NCI-H187 treated with DMSO at 0.1 percent for 48 hours (cell line): ENCODE measurements at places on chromosomes 3 and 15.

DNA sequence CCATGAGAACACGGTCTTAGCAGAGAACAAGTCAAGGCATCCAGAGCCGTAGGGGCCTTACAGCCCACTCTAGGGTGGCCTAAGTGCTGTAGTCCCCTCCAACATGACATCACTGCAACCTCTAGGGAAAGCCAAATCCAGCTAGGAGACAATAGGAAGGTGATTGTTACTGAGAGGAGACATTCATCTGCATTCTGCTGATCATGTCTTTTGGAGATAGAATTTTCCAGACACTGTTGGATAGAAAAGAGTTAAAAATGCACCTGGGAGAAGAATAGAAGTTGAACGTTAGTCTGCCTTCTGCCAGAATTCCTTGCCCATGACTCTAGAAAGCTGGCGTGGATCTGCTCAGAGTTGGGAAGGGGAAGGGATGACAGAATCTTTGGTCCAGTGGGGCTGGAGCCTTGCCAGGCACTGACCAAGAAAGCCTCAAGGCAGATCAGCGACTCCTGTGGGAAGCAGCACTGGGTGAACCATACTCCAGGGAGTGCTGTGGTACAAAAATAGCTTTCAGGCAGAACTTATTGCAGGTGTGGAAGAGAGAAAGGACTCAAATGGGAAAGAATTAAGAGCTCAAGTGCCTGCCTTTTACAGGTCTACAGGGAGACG lies 44.8 kb upstream of the RAF1 start:
- DNase-seq, result peak; percentile 9

DNA sequence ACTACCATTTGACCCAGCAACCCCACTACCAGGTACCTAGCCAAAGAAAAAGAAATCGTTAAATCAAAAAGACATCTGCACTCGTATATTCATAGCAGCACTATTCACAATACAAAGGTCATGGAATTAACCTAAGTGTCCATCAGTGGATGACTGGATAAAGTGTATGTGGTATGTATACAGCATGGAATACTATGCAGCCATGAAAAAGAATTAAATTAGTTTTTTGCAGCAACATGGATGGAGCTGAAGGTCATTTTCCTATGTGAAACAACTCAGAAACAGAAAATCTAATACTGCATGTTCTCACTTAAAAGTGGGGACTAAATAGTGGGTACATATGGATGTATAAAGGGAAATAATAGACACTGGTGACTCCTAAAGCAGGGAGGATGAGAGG lies 175.2 kb downstream of the ZIC4 start:
- no peak for DNase-seq

DNA sequence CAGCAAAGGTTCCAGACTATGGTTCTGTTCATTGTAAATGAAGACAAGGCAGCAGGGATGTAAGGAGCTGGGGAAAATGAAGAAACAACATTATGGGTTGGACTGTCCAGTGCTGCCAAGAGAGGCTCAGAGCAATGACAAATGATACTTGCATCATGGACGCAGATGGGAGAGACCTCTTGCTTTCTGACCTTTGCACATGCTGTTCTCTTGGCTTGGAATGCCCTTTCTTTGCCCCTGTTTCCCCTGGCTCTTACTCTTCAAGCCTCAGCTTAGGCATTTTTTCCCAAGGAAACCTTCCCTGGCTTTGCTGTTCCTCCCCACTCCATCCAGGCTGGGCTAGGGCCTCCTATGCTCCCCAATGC lies 59.9 kb upstream of the RAD18 start:
- no peak for DNase-seq

DNA sequence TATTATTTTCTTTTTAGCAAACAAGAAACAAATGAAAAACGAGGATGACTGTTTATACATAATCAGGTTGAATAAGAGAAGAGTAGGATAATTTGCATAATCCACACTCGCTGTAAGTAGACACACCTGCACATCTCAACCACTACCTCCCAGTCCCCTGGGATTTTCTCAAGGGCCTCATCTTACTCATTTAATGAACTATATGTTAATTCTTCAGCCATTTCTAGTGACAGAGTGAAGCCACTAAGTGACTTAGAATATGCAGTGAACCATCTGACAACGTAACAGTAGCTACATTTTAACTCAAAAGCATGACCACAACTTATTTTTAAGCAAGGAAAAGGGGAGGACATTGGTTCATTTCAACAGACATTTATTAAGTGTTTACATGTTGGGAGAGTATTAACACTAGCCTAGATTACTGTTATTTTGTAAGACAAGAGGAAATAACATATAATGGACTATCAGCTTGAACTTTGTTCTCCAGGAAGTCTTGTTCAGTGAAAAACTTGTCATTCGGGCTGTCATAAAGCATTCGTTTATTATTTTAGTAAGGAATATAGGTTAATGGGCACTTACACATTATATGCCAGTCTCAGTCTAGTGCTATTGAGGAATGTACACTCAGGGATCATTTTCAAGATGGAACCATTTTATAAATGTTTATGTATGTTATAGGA lies 173.0 kb upstream of the ROBO2 start:
- DNase-seq, result peak; percentile 40

DNA sequence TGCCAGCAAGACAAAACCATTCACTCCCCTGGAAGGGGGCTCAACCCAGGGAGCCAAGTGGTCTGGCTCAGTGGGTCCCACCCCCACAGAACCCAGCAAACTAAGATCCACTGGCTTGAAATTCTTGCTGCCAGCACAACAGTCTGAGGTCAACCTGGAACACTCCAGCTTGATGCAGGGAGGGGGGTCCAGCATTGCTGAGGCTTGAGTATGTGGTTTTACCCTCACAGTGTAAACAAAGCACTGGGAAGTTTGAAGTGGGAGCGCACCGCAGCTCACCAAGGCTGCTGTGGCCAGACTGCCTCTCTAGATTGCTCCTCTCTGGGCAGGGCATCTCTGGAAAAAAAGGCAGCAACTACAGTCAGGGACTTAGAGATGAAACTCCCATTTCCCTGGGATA lies 81.7 kb downstream of the MSL2 start:
- DNase-seq, result no peak

DNA sequence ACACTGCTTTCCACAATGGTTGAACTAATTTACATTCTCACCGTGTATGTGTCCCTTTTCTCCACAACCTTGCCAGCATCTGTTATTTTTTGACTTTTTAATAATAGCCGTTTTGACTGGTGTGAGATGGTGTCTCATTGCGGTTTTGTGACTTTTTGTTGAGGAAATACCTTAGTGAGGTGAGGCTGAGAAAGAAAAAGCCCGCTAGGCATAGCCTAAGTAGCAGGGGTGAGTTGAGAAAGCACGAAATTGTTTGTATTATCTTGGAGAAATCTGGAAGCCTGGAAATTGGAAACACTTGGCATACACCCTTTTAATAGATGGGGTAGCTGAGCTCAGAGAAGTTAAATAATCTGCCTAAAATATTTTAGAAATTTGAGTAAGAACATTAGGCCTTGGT lies 61.5 kb upstream of the CFAP161 start:
- no peak for DNase-seq

DNA sequence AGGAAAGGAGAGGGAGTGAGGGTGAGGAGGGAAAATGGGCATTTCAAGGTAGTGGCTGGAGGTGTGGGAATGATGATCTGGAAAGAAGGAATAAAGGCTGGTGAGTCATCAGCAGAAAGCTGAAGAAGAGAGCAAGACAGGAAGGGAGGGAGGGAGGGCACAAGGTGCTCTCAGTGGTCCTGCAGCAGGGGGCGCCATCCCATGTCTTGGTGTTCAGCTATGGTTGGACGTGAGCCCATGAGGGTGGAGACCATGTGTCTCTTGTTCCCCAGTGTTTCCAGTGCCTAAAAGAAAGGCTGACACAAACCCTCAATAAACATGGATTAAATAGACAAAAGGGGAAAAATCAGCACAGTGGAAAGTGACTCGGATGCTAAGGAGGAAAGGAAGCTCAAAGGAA lies 228.5 kb downstream of the NTRK3 start:
- no peak for DNase-seq

DNA sequence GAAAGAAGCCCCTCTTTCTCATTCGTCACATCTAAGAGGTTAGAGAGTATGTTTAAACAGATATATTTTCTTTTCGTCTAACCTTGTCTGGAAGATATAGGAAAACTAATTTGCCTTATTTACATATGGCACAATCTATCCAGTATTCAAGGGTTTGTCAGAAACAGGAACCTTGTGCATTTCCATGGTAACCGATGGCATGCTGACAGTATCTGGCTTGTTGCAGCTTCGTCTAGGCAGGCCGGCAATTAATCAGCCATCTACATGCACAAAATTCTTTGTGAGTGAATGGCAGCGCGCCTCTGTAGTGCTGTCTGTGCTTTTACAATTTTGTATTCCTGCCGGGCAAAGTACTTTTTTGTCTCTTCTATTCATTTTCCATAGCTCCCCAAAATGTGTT lies 294.0 kb upstream of the SOX2 start:
- no peak for DNase-seq

- no peak for DNase-seq
These were observed 7.1 kb downstream of the ATP2C1 start for GRCh38 chr3:130900959-130901358.

GRCh38 chr15:68684476-68684875 lies 105.7 kb downstream of the CORO2B start:
- no peak for DNase-seq

- no peak for DNase-seq
These were observed 21.2 kb downstream of the ARL13B start for GRCh38 chr3:94001191-94001590.

DNA sequence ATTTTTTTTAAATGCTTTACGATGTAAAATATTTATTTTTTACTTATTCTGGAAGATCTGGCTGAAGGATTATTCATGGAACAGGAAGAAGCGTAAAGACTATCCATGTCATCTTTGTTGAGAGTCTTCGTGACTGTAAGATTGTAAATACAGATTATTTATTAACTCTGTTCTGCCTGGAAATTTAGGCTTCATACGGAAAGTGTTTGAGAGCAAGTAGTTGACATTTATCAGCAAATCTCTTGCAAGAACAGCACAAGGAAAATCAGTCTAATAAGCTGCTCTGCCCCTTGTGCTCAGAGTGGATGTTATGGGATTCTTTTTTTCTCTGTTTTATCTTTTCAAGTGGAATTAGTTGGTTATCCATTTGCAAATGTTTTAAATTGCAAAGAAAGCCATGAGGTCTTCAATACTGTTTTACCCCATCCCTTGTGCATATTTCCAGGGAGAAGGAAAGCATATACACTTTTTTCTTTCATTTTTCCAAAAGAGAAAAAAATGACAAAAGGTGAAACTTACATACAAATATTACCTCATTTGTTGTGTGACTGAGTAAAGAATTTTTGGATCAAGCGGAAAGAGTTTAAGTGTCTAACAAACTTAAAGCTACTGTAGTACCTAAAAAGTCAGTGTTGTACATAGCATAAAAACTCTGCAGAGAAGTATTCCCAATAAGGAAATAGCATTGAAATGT lies 15.6 kb downstream of the THBS1 start:
- DNase-seq, result no peak

- no peak for DNase-seq
These were observed 351.2 kb downstream of the RAP2B start for GRCh38 chr3:153513236-153513635.

- DNase-seq, result no peak
These were observed 53.1 kb upstream of the PARL start for GRCh38 chr3:183937601-183938286.

- DNase-seq, result no peak
These were observed 844 bp upstream of the UQCC5 start for GRCh38 chr3:52535411-52536111.

DNA sequence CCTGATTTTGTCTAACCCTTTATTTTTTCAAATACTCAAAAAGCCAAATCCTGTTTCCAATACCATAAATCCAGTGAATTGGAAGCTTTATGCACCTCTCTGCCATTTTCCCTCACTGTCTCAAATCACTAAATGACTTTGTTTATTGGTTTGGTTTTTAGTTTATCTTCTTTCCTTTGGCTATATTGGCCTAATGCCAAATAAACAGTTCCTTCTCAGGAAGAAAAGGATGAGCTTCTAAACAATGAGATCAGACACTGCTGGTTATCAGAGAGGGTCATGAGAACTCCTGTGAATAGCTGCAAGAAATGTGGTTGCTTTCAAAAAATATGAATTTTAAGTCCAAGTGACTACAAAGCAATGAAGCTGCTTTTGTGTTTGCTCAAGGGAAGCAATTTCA lies 359.9 kb downstream of the MECOM start:
- DNase-seq, result no peak

DNA sequence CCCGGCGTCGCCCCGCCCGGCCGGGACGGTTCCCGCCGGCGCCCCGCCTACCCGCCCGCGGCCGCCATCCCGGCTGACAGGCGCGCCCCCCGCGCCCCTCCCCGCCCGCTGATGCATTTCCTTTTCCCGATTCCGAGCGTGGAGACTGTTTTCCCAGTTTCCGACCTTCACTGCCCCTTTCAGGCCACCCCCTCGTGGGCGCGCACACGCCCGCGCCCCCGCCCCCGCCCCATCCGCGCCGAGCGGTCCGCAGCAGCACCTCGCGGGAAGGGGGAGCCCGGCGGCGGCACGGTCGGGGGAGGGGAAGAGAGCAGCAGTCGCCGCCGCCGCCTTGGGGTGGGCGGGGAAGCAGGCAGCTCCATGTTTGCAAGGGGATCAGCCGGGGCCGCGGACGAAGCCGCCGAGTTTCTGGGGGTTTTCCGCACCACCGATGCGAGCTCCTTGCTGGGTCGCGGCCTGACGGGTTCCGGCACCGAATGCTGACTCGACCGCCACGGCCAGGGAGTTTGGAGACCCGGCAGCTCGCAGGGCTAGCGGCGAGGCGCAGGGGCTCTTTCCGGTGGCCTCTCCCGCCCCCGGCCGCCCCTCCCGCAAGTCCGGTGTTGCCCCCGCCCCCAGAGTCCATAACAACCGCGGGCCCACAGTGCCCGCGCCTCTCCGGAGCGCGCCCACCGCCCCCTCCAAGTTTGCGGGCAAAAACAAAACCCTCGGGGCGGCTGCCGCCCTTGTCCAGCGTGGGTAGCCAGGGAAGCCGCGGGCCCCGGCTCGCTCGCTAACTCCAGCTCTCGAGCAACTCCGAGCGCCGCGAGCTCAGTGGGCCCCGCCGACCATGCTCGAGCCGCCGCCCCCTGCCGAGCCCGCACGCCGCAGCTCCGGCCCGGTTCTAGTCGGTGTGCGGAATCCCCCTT lies 3.2 kb upstream of the SIN3A start:
- DNase-seq, result no peak

DNA sequence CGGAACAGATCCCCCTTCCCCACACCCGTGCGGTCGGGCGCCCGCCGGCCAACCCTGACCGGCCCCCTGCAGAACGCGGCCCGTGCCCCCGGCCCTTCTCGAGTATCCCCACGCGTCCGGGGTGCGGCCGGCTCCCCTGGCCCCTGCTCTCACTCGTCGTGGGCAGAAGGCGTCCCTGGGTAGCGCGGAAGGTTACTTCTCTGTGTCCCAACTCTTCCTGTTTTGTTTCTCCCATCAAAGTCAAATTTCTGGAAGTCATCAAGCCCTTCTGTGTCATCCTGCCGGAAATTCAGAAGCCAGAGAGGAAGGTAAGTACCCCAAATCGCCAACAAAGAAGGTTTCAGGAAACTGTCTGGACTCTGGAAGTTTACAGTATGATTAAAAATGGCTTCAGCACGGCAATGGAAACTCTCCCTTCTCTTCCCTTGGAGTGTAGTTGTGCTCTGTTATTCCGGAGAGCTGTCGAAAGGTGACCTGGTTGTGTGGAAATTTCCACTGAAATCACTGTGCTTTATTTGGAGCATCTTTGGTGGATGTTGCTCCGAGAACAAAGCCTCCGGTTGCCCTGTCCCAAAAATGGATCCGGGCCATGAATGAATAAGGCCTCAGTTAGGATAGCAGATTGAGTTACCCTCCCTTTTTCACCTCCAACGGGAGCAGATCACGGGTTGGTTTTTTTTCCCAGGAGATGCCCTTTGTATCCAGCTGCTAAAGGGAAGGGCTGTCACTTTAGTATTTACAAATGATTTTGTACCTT lies 536 bp downstream of the SEC61A1 start:
- DNase-seq, result no peak
